ENCODE measurements at places on chromosomes 6 and 20. TPM values are rescaled to one million over a fixed set of nuclear protein-coding genes. Genes with fewer than 3 reads are reported as not detected.

Gene CALHM5
- total RNA-seq: 2.8 TPM

Gene RFX6
- total RNA-seq: not detected

Gene HNF4A
- 0.51 TPM for total RNA-seq

Gene MOCS1
- total RNA-seq: 70.0 TPM

Gene TULP1
- not detected for total RNA-seq

Gene ANKRD66
- not detected for total RNA-seq
